ENCODE measurements at places on chromosomes 13 and 19.

- no peak for DNase-seq
Observed at GRCh38 chr13:21077788-21078353, 16.5 kb upstream of the LATS2 start.

GRCh38 chr19:13154911-13155471 lies 4.8 kb downstream of the IER2 start:
- DNase-seq, result peak; percentile 92

GRCh38 chr19:39181500-39182173 lies 15.1 kb upstream of the NCCRP1 start:
- no peak for DNase-seq

GRCh38 chr13:74866101-74866500 lies 615.9 kb downstream of the TBC1D4 start:
- DNase-seq, result no peak
